ENCODE measurements at places on chromosomes 5 and 9. TPM values are rescaled to one million over a fixed set of nuclear protein-coding genes. Genes with fewer than 3 reads are reported as not detected.

Gene TXNDC8
- not detected for total RNA-seq

Gene DIRAS2
- not detected for total RNA-seq

Gene PKD2L2
- total RNA-seq = not detected

Gene ARAP3
- 136 TPM for total RNA-seq

Gene BRD8
- 69.7 TPM for total RNA-seq

Gene ARL15
- 24.4 TPM for total RNA-seq

Gene TMEM252
- not detected for total RNA-seq

Gene SLC45A2
- not detected for total RNA-seq

Gene ADAMTS6
- total RNA-seq = 43.4 TPM

Gene ROPN1L
- total RNA-seq = 0.60 TPM

Gene NR5A1
- not detected for total RNA-seq

Gene HAVCR2
- 0.42 TPM for total RNA-seq

Gene RGMB
- 27.5 TPM for total RNA-seq

Gene PCDHA9
- not detected for total RNA-seq

GRCh38 chr9:15404171-15404570 lies 18.5 kb upstream of the SNAPC3 start:
- no peak overlapping the region for H3K4me3 ChIP-seq
- H3K27ac ChIP-seq = no peak overlapping the region
- no peaks in the 10 kb centered on the region for H3K27me3 ChIP-seq
- no peak for DNase-seq
- H3K36me3 ChIP-seq = no peaks in the 10 kb centered on the region
- H3K4me1 ChIP-seq = no peaks in the 10 kb centered on the region

DNA sequence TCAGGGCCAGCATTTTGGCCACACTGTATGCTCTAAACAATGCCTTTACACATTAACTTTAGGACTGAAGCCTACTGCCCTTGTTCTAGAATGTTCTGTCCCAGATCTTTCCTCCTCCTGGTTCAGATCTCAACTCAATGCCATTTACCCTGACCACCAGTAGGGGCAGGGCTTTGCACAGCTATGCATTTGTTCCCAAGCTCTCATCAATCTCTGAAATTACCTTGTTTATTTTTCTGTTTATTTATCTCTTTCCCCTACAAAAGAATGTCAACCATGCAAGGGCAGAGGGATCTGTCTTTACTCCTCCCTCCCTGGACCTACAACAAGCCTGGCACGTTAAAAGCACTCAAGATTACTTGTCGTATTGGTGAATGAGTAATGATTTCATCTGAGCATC lies 612.9 kb downstream of the BNC2 start:
- peak; percentile 10 for DNase-seq
- no peaks in the 10 kb centered on the region for H3K27me3 ChIP-seq
- H3K27ac ChIP-seq = no peak overlapping the region
- no peaks in the 10 kb centered on the region for H3K4me1 ChIP-seq

DNA sequence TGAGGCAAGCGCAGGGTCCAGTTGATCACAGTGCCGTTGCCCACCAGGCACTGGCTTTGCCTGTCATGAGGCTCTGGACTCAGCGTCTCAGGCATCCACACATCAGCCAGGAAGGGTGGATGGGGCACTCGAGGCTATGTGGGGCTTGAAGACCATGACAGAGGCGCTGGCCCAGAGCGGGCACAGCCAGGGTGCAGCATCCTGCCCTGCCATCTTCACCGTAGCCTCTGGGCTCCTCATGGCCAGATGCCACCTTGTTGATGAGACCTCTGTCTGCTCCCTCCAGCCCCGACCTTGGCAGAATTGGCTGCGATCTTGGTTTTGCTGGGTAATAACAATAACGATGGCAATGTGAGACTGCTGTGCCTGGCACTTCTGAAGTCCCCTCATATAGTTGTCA lies 404.2 kb upstream of the IRX2 start:
- no peak overlapping the region for H3K27ac ChIP-seq
- no peaks in the 10 kb centered on the region for H3K36me3 ChIP-seq
- DNase-seq = no peak
- H3K4me3 ChIP-seq = no peak overlapping the region

GRCh38 chr5:175745210-175745609 lies 87.3 kb downstream of the HRH2 start:
- H3K4me1 ChIP-seq = no peaks in the 10 kb centered on the region
- no peak for DNase-seq

DNA sequence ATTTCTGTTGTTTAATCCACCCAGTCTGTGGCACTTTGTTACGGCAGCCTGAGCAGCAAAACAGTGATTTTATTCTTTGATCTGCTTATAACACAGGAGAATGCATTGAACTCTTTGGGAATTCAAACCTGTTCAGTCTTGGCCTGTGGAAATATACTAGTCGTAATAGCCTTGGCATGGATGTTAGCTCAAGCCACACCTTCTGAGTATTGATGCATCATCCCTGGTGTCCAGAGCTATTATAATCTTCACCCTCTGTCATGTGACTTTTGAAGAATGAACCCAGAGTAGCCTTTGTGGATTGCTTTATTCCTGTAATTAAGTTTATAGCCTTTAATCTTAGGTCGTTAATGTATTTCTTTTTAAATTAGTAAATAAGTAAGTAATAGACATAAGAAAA lies 50.8 kb upstream of the TEX48 start:
- H3K27ac ChIP-seq = no peak overlapping the region
- DNase-seq = no peak
- no peaks in the 10 kb centered on the region for H3K36me3 ChIP-seq

- H3K4me3 ChIP-seq = no peak overlapping the region
- no peak for DNase-seq
- H3K27me3 ChIP-seq = no peaks in the 10 kb centered on the region
- no peaks in the 10 kb centered on the region for H3K36me3 ChIP-seq
- H3K4me1 ChIP-seq = no peaks in the 10 kb centered on the region
Observed at GRCh38 chr9:30996761-30997160, 1387.7 kb upstream of the ACO1 start.

DNA sequence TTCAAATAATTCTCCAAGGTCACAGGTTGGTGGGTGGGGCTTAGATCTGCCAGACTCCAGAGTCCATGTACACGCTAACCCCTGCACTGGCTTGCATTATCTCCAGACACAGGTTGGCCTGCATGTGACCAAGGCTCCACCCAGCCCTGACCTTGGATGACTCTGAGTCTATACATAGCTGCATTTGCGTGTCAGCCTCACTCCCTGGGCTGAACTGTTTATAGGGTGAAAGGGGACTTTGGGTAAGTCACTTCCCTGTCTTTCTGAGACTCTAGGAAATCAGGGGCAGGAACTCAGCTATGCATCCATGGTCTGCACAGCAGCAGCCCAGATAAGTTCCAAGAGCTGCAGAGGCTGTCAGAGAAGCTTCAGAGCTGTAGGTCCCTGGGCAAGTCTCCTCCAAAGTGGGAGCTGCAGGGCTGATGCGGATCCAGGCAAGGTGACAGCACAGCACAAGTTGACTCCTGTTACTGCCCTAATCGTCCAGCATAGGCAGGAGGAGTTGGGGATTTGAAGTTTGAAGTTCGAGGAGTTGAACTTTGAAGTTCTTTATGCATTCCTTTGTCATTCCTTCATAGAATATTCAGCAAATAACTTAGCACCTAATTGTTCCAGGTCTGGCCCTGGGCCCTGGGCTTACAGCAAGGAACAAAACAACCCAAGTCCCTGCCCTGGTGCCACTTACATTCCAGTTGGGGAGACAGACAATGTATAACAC lies 53.4 kb downstream of the SLC22A5 start:
- no peak overlapping the region for H3K4me3 ChIP-seq
- peak; percentile 45 for DNase-seq
- no peaks in the 10 kb centered on the region for H3K27me3 ChIP-seq
- H3K4me1 ChIP-seq = peaks cover 52% of the 10 kb centered on the region
- peak overlapping the region; percentile 21 for H3K27ac ChIP-seq

GRCh38 chr9:8486095-8486494 lies 686.5 kb upstream of the DMAC1 start:
- H3K4me3 ChIP-seq = no peak overlapping the region
- DNase-seq = peak; percentile 8
- H3K27ac ChIP-seq = no peak overlapping the region
- no peaks in the 10 kb centered on the region for H3K36me3 ChIP-seq
- no peaks in the 10 kb centered on the region for H3K27me3 ChIP-seq

GRCh38 chr5:16626696-16627264 lies 10.0 kb upstream of the RETREG1 start:
- no peak overlapping the region for H3K4me3 ChIP-seq
- H3K27me3 ChIP-seq = peaks cover 12% of the 10 kb centered on the region
- H3K4me1 ChIP-seq = no peaks in the 10 kb centered on the region
- no peak overlapping the region for H3K27ac ChIP-seq

GRCh38 chr5:82749461-82749820 lies 327.8 kb downstream of the TMEM167A start:
- H3K4me1 ChIP-seq = peaks cover 13% of the 10 kb centered on the region
- DNase-seq = peak; percentile 37

GRCh38 chr9:84669013-84669287 lies 579 bp upstream of the NTRK2 start:
- H3K4me1 ChIP-seq = peaks cover 15% of the 10 kb centered on the region
- DNase-seq = no peak
- peaks cover 32% of the 10 kb centered on the region for H3K27me3 ChIP-seq
- H3K36me3 ChIP-seq = no peaks in the 10 kb centered on the region
- H3K4me3 ChIP-seq = peak overlapping the region; percentile 40

- no peak overlapping the region for H3K27ac ChIP-seq
- no peak overlapping the region for H3K4me3 ChIP-seq
- H3K4me1 ChIP-seq = no peaks in the 10 kb centered on the region
Observed at GRCh38 chr5:7684826-7685225, 166.1 kb downstream of the CFAP90 start.

DNA sequence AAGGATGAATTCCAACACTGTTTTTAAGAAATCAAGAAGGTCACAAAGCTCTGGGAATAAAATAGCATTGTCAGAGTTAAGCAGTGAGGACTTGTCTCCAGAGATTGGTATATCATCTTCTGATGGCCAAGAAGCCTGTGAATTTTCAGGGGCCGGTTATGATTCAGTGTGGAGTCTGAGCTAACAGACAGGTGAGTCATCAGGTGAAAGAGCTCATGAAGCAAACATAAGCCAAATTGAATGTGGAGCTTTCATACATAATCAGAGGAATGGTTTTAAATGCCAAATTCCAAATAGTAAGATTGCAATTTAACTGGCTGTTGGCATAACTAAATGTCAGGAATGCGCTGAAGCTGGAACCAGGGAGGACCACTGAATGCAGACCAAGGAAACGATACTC lies 494.2 kb downstream of the MTRR start:
- no peak overlapping the region for H3K27ac ChIP-seq
- H3K4me1 ChIP-seq = no peaks in the 10 kb centered on the region
- no peak for DNase-seq
- no peaks in the 10 kb centered on the region for H3K36me3 ChIP-seq
- no peaks in the 10 kb centered on the region for H3K27me3 ChIP-seq

- no peak overlapping the region for H3K27ac ChIP-seq
- DNase-seq = peak; percentile 69
- no peaks in the 10 kb centered on the region for H3K36me3 ChIP-seq
- H3K4me3 ChIP-seq = peak overlapping the region; percentile 2
- no peaks in the 10 kb centered on the region for H3K4me1 ChIP-seq
- H3K27me3 ChIP-seq = peaks cover 3% of the 10 kb centered on the region
Observed at GRCh38 chr9:63816751-63817621, 1468.0 kb downstream of the FOXD4L5 start.

- peaks cover 7% of the 10 kb centered on the region for H3K4me1 ChIP-seq
- H3K36me3 ChIP-seq = no peaks in the 10 kb centered on the region
- no peaks in the 10 kb centered on the region for H3K27me3 ChIP-seq
Observed at GRCh38 chr5:142481410-142481809, 156.6 kb upstream of the SPRY4 start.

DNA sequence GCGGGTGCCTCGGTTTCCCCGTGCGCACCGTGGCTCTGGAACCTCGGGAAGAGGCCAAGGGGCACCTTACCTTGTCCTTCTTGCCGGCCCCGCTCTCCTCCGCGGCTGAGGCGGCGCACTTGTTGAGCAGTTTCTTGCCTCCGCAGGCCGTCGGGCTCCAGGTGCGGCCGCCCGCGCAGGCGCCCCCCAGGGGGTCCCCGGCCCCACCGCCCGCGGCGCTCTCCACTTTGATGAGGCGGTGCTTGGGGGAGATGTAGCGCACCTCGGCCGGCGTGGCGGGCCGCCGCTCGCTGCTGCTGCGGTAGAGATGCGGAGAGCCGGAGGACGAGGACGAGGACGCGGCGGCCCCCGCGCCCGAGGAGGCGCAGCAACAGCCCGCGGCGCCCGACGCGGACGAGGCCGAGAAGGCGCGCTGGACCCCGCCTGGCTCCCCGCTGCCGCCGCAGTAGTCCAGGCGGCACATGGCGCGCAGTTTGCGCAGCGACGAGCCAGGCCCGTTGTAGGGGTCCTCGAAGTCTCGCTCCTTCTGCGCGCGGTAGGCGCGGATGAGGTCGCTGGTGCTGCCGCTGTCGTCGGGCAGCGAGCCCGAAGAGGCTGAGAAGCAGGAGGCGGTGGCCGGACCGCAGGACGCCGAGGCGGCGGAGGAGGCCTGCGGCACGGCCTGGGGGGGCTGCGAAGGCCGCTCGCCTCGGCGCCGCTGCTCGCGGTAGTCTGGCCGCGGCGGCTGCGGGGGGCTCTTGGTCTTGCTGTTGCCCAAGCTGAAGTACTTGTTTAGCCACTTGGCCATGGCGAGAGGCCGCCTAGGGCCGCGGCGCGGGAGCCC lies 957 bp downstream of the SHB start:
- DNase-seq = no peak
- peak overlapping the region; percentile 52 for H3K4me3 ChIP-seq
- no peaks in the 10 kb centered on the region for H3K27me3 ChIP-seq
- peaks cover 48% of the 10 kb centered on the region for H3K4me1 ChIP-seq
- no peaks in the 10 kb centered on the region for H3K36me3 ChIP-seq

GRCh38 chr5:68240202-68240601 lies 24.6 kb downstream of the PIK3R1 start:
- no peak for DNase-seq
- no peak overlapping the region for H3K4me3 ChIP-seq
- H3K27me3 ChIP-seq = no peaks in the 10 kb centered on the region
- peaks cover 44% of the 10 kb centered on the region for H3K4me1 ChIP-seq

DNA sequence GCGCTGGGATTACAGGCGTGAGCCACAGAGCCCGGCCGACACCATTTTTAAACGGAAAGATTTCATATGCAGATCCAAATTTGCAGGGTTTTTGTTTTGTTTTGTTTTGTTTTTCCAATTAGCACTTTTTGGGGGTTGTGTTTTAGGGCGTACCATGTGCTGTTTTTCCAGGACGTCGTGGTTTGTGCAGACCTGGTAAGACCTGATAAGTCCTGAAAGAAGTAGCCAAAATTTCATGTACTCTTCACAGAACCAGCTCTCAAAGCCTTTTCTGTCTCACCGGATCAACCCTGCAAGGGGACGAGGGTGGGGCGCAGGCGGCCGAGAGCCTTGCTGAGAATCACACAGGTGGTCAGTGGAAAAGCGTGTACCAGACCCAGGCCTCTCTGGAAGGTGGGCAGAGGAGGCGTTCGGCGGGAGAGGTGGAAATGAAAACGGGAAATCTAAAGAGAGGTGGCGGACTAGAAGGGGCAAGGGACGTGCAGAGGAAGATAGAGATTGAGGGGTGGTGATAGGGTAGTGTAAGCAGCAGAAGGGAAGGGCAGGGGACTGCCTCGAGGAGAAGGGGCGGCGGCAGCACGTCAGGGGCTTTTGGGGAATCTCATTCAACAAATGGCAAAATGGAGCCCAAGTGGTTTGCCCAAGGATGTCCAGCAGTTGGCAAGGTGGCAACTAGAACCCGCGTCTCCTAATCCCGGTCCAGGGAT lies 1.1 kb upstream of the FAF2 start:
- H3K27me3 ChIP-seq = no peaks in the 10 kb centered on the region
- H3K4me1 ChIP-seq = peaks cover 21% of the 10 kb centered on the region
